DMS 273 treated with DMSO at 0.1 percent for 48 hours (cell line): ENCODE measurements at places on chromosomes 11 and 22.

GRCh38 chr11:74932169-74932568 lies 16.7 kb downstream of the XRRA1 start:
- no peak for DNase-seq

DNA sequence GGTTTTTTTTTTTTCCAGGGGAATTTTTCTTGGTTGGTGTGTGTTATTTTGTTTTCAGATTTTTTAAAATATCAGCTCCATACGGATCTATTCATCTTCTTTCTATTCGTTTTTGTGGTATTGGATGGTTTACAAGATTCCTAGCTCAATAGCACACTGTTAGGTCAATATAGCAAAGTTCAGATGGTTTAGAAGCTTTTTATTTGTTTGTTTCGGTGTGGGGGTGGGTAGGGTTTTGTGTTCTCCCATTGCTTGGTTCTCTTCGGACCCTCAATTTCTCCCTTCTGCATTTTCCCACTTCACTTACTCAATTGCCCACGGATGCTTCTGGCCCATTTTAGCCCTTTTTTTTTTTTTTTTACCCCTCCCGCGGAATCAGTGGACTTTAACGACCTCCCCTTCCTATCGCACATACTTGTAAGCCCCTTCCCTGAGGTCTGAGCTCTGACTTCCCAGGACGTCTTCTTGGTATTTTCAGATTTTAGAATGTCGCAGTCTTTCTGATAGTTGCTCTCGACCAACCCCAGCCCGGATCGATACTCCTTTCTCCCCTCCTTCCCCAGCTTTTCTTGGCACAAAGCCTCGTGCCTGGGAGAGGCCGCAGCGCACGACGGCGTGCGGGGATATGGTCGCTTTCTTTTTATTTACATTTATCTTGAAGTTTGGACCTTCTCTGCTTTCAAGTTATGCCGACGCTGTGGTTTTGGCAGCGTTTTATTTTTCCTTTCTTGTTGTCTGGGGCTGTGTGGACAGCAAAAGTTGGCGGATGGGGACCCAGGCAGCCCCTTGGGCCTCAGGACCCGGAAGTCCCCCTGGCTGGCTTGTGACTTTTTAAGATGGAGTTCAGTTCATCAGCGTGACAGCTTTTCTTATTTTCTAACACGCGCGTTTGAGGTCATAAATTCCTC lies 4.4 kb upstream of the SPDYC start:
- no peak for DNase-seq

GRCh38 chr11:122755941-122756340 lies 82.4 kb upstream of the CRTAM start:
- no peak for DNase-seq

- no peak for DNase-seq
Observed at GRCh38 chr11:12682737-12683500, 8.7 kb downstream of the TEAD1 start.

- peak; percentile 0 for DNase-seq
Observed at GRCh38 chr11:116879800-116880625, 42.6 kb upstream of the APOA1 start.

GRCh38 chr11:11292839-11293238 lies 60.2 kb downstream of the CSNK2A3 start:
- no peak for DNase-seq

GRCh38 chr11:18374956-18375355 lies 19.4 kb upstream of the LDHA start:
- DNase-seq, result no peak

DNA sequence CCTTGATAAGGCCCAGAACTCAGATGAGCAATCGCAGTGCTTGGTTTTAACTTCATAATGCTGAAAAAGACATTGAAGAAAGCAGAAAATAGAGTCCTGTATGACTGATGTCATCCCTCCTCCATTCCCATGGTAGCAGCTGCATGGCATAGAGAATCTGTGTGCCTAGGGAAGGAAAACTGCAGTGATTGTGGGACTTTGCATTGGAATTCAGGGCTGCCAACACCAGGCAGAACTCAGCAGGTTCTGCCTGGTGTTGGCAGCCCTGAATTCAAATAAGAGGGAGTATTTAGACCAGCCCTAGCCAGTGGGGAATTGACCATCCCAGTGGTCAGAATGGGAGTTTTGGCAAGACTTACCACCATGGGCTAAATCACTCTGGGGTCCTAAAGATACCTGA lies 1016.0 kb downstream of the FAM181B start:
- no peak for DNase-seq
